ENCODE measurements at places on chromosomes 13 and 19.

- no peak for DNase-seq
Observed at GRCh38 chr13:94205896-94206295, 273.6 kb downstream of the DCT start.

- DNase-seq: no peak
Observed at GRCh38 chr13:80363890-80364503, 23.1 kb upstream of the SPRY2 start.

DNA sequence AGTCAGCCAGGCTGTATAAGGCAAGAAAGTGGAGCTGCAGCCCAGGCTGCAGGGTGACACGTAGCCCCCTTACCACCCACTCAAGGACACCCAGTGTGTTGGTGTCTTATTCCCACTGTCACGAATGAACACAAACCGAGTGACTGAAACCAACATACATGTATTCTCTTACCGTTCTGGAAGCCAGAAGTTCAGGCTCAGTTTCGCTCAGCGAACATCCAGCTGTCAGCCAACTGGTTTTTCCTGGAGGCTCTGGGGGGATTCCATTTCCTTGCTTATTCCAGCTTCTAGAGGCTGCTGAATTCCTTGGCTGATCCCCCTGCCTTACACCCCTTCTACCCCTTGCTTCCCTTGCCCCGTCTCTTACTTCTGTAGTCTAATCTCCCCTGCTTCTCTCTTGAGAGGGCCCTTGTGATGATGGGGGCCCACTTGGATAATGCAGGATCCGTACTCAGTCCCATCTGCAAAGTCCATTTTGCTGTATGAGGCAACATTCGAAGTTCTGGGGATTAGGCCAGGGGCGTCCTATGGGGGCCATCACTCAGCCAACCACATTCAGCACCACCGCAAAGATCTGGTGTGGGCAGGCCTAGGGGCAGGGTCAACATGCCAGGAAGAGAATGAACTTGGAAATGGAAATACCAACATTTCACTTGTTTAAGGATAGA lies 47.3 kb upstream of the MTIF3 start:
- no peak for DNase-seq

GRCh38 chr19:14005349-14006084 lies 603 bp downstream of the RFX1 start:
- DNase-seq: no peak

DNA sequence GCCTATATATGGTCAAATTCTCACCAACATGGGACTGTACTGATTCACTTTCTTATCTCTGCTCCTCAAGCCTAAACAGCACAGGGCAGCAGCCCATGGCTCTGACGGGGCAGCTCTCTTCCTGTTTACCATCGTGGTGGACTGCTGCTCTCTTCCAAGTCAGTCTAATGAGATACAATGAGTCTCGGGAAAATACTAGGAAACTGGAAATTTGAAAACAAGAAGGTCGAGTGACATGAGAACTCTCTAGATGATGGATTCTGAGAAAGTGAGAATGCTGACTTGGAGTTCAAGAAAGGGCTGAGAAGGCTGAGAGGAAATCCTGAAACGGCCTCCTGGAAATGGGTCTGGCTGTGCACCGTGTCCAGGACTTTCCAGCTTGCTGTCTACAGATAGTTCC lies 122.8 kb upstream of the ARGLU1 start:
- no peak for DNase-seq

GRCh38 chr19:54873990-54874389 lies at the start of gene FCAR:
Gene FCAR (plus strand): TSS chr19:54874235. CDS start chr19:54874290, 55 bp downstream.
- DNase-seq: no peak
